ENCODE measurements at places on chromosomes 4 and X. TPM values are rescaled to one million over a fixed set of nuclear protein-coding genes. Genes with fewer than 3 reads are reported as not detected.

RRAGB gene
- 16.8 TPM for total RNA-seq

CCDC120 gene
- total RNA-seq: 4.8 TPM

GRCh38 chrX:132673331-132673730 lies 184.5 kb upstream of the MBNL3 start:
- no peak overlapping the region for H3K4me3 ChIP-seq
- H3K4me1 ChIP-seq: no peaks in the 10 kb centered on the region
- no peaks in the 10 kb centered on the region for H3K36me3 ChIP-seq
- DNase-seq: no peak
- no peak overlapping the region for H3K27ac ChIP-seq

GRCh38 chr4:1676605-1677525 lies 7.2 kb downstream of the FAM53A start:
- H3K4me1 ChIP-seq: no peaks in the 10 kb centered on the region
- H3K36me3 ChIP-seq: no peaks in the 10 kb centered on the region
- H3K27me3 ChIP-seq: no peaks in the 10 kb centered on the region
- peak; percentile 47 for DNase-seq

GRCh38 chrX:129622757-129623301 lies 31.9 kb downstream of the APLN start:
- no peaks in the 10 kb centered on the region for H3K36me3 ChIP-seq
- H3K4me1 ChIP-seq: no peaks in the 10 kb centered on the region
- no peak overlapping the region for H3K4me3 ChIP-seq
- DNase-seq: no peak
- H3K27me3 ChIP-seq: no peaks in the 10 kb centered on the region
- H3K27ac ChIP-seq: no peak overlapping the region

DNA sequence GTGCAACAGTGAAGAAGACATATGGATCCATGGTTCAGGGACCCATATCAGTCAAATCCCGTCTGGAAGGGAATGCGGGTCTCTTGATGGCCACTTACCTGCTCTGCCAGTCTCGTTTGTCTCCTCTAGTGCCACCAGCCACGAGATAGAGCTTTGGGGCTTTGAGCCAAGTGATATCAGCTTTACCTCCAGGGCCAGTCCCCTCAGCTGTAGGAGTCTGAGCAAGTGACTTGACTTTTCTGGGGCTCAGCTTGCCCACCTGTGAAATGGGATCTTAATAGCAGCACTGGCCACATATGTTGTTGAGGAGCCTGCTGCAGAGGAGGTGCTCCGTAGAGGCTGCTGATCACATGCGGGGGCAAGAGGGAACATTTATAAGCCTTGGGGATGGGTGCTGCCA lies 1.2 kb downstream of the SLC2A9 start:
- H3K27ac ChIP-seq: no peak overlapping the region
- no peaks in the 10 kb centered on the region for H3K27me3 ChIP-seq
- H3K36me3 ChIP-seq: no peaks in the 10 kb centered on the region
- DNase-seq: no peak
- H3K4me1 ChIP-seq: peaks cover 46% of the 10 kb centered on the region
